BJ (cell line): ENCODE measurements at places on chromosomes 5 and 9.

- DNase-seq = no peak
These were observed 28.3 kb upstream of the CER1 start for GRCh38 chr9:14750821-14751220.

GRCh38 chr9:94894094-94894699 is 167.7 kb downstream of the AOPEP start:
- DNase-seq = no peak

DNA sequence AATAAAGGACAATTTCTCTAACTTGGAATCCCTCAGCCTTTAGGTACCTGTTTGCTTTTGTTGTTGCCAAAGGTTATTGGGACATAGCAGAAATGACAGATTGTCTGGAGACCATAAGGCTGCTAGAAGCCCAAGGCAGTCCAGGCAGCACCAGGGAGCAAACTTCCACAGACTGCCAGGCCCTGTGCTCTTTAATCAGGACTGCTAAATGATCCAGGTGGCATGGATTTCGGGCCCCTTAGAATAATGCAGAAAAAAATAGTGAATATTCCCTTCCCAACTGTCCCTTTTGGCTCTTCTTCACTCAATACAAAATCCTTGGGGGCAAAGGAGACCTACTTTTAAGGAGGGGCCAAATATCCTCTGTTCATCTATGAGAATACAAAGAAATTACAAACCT is 73.9 kb downstream of the GABRA1 start:
- DNase-seq = no peak

DNA sequence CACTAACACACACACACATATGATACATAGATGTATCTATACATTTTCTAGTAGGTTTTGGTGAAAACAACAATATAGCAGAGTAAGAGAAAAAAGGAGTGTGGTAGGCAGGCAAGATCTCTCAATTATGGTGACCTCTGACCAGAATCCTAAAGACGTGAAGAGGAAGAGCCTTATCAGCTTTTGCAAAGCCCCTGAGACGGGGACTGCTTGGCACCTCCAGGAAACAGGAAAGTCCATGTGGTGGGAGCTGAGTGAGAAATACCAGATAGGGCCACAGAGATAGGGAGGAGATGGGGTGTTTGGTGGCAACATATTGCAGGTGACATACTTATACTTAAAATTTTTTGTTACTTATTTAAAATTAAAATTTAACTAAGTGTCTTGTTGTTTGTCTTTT is 39.9 kb upstream of the CTXN3 start:
- DNase-seq = no peak
